ENCODE measurements at places on chromosomes 2 and 18.
A peak's percentile ranks its signal among the peaks of the same experiment; 100 is the strongest.

GRCh38 chr18:37566479-37567060, 972 bp upstream of the CELF4 start:
- no peak for DNase-seq

DNA sequence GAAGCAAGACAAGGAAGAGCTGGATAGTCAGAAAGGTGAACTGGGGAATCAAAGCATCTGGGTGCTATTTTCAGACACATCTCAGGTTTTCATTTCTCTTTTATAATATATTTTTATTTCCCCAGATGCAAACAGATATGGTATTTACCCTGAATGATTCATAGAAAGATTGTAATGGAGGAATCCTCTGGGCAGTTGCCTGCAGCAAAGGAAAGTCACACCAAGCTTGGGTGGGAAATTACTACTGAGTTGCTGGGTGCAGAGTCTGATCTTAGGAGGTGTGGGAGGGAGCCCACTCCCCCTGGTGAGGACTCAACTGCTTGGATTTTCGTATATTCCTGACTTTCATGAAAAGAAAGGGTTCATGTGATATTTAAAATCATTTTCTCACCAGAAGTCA, 2.1 kb downstream of the EFR3B start:
- no peak for DNase-seq

- DNase-seq = no peak
Observed at GRCh38 chr18:24778810-24779418, 318.5 kb downstream of the HRH4 start.

DNA sequence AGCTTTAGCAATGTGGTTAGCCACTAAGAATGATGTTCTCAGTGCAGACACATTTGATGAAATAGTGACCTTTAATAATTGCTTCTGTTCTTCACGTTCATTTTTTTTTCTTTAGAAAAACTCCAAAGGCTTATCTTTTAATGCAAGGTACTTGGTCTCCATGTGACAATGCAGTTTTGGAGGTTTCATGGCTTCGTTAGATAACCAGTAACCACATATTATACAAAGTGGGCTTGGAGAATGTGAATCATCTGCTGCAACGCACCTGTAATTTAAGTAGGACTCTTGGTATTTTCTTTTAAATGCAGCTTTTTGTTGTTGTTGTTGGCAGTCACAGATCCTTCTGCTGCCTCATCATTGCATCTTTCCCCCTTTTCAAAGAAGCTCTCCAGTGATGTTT, 1606.3 kb downstream of the SUCLG1 start:
- DNase-seq = peak; percentile 82

- no peak for DNase-seq
Observed at GRCh38 chr18:51355841-51356240, 158.4 kb upstream of the MEX3C start.

DNA sequence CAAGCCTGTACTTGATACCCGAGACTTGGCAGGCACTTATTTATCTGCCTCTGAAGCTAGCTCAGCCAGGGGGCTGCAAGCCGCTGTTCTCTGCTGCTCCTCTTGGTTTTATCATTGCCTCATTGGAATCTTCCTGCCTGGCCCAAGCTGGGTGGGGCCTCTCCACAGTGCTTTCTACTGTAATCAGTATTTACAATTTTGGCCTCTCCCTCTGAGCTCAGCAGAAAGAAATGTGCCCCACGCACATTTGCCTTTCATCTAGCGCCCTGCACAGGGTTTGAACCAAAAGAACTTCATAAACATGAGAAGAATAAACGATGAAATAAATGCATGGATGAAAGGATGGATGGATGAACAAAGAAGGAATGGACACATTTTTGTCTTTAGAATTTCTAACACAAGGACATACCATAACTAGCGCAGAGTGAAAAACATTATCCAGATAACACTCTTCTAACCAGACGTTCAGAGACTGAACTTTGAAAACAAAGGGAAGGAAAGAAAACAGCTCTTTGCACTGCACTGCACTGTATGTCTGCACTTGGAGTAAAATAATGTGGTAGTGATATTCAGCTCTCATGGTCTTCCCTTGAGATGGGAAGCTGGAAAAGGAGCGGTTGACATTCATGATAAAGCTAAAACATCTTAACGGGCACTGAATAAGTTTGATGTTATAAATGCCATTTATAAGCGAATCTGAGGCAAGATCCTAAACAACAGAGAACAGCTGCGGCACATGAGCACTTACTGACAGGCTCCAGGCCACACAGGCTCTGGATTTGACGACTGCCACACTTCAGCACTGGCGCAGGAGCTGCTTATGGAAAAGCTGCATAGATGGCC, 86.8 kb upstream of the SP3 start:
- DNase-seq = peak; percentile 84

DNA sequence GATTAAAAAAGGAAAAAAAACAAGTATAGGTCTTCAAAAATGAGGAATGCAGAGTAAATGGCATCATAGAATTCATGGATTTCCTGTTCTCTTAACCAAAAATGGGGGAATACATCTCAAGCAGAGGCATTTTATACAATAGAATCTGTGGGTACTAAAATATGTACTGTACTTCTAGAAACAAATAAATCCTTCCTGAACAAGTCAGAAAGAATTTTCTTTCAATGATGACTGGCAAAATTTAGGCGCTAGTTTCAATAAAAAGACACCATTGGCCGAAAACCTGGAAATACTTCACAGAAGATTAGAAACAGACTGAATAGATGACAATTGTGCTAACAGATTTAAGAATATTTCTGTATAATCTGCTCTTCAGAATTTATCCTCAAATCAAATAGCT, 15.1 kb downstream of the TRAK2 start:
- no peak for DNase-seq

GRCh38 chr2:52779446-52779845, 988.2 kb upstream of the CHAC2 start:
- no peak for DNase-seq

DNA sequence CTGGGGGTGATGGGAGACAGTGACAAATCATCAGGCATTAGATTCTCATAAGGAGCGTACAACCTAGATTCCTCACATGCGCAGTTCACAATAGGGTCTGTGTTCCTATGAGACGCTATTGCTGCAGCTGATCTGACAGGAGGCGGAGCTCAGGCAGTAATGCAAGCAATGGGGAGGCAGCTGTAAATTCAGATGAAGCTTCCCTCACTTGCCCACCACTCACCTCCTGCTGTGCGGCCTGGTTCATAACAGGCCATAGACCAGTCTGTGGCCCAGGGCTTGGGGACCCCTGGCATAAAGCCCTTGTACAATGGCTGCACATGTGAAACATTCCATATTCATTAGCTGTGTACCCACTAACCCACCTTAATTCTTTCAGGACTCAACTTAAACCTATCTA, 18.0 kb downstream of the NMUR1 start:
- no peak for DNase-seq

- DNase-seq = no peak
Observed at GRCh38 chr18:3392467-3392855, 57.5 kb upstream of the TGIF1 start.

GRCh38 chr2:232503809-232504323, 16.2 kb upstream of the ECEL1 start:
- no peak for DNase-seq

- DNase-seq = no peak
Observed at GRCh38 chr2:124272261-124272841, 247.3 kb downstream of the CNTNAP5 start.

DNA sequence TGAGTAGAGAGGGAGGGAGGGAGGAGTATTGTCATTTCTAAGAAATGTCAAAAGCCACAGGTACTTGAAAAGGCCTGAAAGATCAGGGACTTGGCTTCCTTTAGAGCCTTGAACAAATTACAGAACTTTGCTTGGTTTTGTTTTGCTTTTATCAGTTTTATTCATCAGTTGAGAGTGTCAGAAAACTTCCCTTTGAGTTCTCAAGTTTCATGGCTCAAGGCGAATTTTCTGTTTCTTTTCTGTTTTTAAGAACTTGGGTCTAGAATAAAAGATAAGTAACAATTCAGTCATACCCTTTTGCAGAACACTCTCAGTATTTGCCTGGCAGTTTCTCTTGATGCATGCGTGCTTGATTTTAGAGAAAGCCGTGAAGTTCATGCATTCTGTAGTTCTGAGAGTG, 531.9 kb downstream of the PARD3B start:
- peak; percentile 18 for DNase-seq

GRCh38 chr2:86049529-86049928, 56.2 kb downstream of the POLR1A start:
- DNase-seq = no peak

DNA sequence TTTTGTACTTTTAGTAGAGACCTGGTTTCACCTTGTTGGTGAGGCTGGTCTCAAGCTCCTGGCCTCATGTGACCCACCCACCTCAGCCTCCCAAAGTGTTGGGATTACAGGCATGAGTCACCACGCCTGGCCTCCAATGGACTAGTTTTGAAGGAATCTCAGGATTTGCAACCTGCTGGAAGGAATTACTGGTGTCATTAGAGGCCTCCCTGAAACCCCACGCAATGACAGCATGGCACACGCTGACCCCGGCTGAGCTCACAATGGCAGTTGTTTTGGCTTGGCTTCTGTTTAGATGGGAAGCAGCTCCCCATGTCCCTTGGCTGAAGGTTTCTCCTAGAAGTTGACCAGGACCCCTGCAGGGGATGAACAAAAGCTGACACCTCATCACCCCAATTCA, 23.1 kb upstream of the COPS8 start:
- DNase-seq = no peak

GRCh38 chr2:216551234-216552068, 52.8 kb downstream of the RPL37A start:
- no peak for DNase-seq

DNA sequence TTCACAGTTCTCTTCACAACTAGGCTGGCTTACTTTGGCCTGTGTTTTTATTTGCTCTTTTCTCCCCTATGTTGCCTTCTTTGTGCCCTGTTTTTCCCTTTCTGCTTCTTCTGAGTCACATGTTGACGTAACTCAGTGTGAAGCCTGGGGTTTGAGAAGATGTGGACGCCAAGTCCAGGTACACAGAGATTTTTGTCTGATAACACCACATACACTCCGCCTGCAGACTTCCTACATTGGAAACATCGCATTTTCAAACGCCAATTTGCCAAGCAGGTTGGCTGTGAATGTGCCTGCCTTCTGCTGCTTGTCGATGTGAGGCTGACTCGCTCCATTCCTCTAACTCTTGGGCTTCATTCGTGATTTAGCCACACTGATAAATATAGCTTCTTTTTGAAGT, 62.6 kb upstream of the FN1 start:
- no peak for DNase-seq

GRCh38 chr2:216350214-216350791, 22.0 kb downstream of the MARCHF4 start:
- peak; percentile 88 for DNase-seq

DNA sequence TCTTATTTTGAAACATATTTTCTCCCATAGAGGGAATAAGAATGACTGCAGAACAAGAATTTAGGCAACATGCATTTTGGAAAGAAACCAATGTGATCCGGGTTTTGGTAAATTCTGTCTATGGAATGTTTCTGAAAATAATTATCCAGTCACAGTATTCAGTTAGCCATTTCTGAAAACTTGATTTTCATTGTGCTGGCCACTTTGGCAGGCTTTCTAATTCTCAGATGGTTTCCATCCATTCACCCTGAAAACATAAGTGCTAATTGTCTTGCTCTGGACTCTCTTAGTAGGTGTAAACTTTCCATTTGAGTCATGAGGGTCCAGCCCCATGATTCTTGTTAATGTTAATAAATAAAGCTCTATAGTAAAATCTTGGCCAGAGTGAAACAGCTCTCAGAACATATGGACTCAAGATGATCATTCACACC, 176.5 kb downstream of the RBM43 start:
- DNase-seq = no peak

- DNase-seq = no peak
Observed at GRCh38 chr2:241849616-241850543, 8.8 kb downstream of the PDCD1 start.

- DNase-seq = peak; percentile 30
Observed at GRCh38 chr2:85666435-85667316, 1.3 kb downstream of the SFTPB start.

DNA sequence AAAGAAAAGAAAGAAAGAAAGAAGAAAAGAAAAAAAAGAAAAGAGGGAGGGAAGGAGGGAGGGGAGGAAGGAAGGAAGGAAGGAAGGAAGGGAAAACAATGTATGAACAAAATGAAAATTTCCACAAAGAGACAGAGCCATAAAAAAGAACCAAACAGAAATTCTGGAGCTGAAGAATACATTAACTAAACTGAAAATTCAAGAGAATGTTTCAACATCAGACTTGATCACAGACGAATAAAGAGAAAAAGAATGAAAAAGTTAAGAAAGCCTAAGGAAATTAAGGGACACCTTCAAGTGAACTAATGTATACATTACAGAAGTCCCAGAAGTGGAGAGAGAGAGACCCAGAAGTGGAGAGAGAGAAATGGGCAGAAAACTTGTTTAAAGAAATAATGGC, 60.9 kb upstream of the RAB6C start:
- DNase-seq = no peak

DNA sequence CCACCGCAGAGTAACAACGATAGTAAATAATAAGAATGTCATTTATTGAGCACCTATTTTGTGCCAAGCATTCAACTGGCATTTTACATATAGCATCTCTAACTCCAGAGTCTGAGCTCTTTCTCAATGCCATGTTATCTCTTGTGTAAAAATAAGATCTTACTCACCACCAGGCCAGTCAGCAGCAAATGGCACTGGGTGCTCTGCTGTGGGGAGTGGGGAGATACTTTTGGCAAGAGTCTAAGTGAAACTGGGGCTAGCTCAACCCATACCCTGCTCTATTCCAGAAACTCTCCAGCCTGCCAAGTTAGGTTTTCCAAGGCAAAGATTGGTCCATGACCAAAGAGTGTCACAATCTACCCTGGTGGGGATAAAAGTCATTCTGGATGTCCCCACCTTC, 5.0 kb upstream of the SLC4A3 start:
- DNase-seq = no peak

- peak; percentile 20 for DNase-seq
Observed at GRCh38 chr2:219172231-219173154, 2.7 kb upstream of the SLC23A3 start.

- peak; percentile 69 for DNase-seq
Observed at GRCh38 chr2:9735335-9735734, 104.5 kb upstream of the YWHAQ start.

GRCh38 chr18:11042247-11042646, 107.1 kb downstream of the PIEZO2 start:
- no peak for DNase-seq

- DNase-seq = peak; percentile 84
Observed at GRCh38 chr2:136378712-136379595, 261.0 kb upstream of the CXCR4 start.

GRCh38 chr2:25743132-25743830, 69.9 kb upstream of the DTNB start:
- peak; percentile 63 for DNase-seq

GRCh38 chr2:144213797-144214196, 306.1 kb downstream of the ZEB2 start:
- DNase-seq = no peak

- DNase-seq = no peak
Observed at GRCh38 chr2:30871440-30871839, 64.2 kb upstream of the CAPN13 start.

GRCh38 chr2:3779496-3780049, 76.2 kb downstream of the DCDC2C start:
- peak; percentile 18 for DNase-seq

All from hematopoietic multipotent progenitor cell treated with erythropoietin and hydrocortisone succinate and interleukin-3 and kit ligand, for 4 days (in vitro differentiated cells).